ENCODE measurements at places on chromosomes 11 and 22.
A peak's percentile ranks its signal among the peaks of the same experiment; 100 is the strongest.

- no peak for DNase-seq
Observed at GRCh38 chr11:71091506-71092265, 160.7 kb downstream of the SHANK2 start.

- no peak for DNase-seq
Observed at GRCh38 chr11:70343636-70344035, 54.7 kb upstream of the CTTN start.

DNA sequence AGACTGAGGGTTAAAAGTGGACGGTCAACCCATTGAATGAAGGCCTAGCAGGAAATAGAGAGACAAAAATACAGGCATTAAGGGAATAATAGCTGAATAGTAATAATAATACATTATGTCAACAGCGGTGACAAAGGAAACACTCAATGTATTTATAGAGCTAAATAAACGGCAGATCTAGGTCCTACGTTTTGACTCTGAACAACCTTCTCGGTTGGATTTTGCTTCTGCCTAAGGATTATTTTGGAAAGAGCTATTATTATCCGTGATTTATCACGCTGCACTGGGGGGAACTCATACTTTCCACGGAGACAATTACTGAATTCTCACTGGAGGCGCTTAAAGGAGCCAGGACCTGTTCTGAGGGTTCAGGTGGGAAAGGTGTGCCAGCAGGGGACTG is 118.2 kb upstream of the KIRREL3 start:
- no peak for DNase-seq

GRCh38 chr11:105960252-105961245 is 61.5 kb downstream of the MSANTD4 start:
- DNase-seq, result no peak

- no peak for DNase-seq
Observed at GRCh38 chr11:121667836-121668235, 215.1 kb upstream of the SORL1-AS1 start.

DNA sequence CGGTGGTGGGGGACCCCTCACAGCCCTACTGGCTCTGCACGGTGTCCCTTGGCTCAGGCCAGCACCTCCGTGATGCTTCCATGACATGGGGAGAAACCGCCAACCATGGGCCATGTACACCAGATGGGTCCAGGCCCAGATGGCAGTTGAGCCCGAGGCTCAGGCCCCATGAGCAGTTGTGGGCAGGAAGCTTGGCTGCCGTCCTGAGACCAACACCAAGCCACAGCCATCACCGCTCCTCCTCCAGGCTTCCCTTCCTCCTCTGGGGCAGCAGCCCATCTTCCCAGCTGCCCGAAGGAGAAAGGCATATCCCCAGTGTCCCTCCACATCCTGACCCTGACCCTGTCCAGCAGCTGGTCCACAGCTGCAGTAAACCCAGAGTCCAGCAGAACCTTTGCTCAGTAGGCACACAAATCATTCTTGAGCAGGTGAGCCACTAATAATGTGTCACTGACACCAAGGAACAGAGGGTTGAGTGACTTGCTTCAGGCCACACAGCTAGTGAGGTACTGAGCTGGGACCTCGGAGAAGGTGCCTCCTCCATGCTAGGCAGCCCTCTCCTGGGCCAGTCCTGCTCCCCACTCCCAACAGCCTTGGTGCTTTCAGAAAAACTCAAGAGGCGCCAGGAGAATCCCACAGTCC is 204.9 kb downstream of the CTTN start:
- no peak for DNase-seq

- peak; percentile 55 for DNase-seq
Observed at GRCh38 chr22:33579448-33580093, 340.7 kb downstream of the LARGE1 start.

- DNase-seq, result no peak
Observed at GRCh38 chr11:12024254-12024926, 16.0 kb upstream of the DKK3 start.

GRCh38 chr11:8015753-8016239 is 28.7 kb downstream of the EIF3F start:
- no peak for DNase-seq

- DNase-seq, result no peak
Observed at GRCh38 chr11:95692526-95693260, 96.9 kb downstream of the FAM76B start.

Measured in RKO (cell line).